NK-92 treated with Interleukin-12 subunit alpha and Interleukin-12 subunit beta, amount 100 ng/mL, for 24 hours (cell line): ENCODE measurements at places on chromosomes 5 and 9.

DNA sequence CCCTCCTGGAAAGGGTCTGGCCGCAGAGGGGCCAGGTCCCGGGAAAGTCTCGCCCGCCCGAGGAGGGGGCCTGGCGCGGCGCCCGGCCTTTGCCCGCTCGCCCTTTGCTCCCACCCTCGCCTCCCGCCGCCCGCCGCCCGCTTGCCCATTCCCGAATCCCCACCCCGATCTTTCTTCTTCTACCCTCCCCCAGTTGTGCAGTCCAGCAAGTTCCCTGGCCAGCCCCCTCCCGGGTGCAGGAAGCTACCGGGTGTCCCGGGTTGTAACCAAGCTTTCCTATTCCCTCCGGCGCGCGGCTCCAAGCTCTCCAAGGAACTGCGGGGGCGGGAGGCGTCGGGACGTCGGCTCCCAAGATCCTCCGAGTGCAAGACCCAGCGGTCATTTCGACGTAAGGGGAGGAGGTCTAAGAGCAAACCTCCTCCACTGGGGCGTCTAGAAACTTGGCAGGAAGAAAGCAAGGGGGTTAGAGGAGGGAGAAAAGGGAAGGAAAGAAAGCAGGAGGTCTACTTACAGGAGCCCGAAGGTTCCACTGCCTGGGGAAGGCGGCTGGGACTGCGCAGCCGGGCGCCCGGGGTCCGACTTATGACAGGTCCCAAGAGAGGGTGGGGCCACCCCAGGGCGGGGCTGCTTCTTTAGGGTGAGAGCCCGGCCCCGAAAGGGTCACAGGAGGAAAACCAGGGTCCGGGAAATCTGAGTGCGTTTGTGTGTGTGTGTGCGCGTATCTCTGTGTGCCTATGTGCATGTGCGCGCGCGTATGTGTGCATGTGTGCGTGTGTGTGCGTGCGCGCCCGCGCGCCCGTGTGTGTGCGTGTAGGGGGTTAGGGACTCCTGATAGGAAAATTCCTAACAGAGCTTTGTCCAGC lies at the start of gene PTGR1:
Gene PTGR1, minus strand, starts transcription at position 556 of the 863 bp plus-strand sequence. CDS start 2,225 bp downstream, outside the sequence.
- DNase-seq, result no peak

DNA sequence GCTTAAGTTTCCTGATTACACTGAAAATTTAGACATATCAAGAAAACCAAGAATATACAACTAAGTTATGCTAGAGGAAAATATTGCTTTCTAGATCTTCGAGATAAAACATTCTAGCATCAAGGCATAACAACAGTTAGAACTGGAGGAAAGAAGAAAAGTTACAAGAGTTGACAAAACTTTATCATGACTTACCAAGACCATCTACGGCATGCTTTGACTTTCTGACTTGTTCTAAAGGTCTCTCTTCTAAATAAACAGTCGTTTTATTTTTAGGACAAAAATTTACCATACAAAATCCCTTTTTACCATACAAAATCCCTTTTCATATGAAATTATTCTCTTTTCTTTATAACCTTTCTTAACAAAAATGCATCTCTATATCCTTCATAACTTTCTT lies 1110.1 kb upstream of the CDH10 start:
- DNase-seq, result no peak

GRCh38 chr9:69719367-69719766 lies 40.4 kb downstream of the PTAR1 start:
- no peak for DNase-seq

DNA sequence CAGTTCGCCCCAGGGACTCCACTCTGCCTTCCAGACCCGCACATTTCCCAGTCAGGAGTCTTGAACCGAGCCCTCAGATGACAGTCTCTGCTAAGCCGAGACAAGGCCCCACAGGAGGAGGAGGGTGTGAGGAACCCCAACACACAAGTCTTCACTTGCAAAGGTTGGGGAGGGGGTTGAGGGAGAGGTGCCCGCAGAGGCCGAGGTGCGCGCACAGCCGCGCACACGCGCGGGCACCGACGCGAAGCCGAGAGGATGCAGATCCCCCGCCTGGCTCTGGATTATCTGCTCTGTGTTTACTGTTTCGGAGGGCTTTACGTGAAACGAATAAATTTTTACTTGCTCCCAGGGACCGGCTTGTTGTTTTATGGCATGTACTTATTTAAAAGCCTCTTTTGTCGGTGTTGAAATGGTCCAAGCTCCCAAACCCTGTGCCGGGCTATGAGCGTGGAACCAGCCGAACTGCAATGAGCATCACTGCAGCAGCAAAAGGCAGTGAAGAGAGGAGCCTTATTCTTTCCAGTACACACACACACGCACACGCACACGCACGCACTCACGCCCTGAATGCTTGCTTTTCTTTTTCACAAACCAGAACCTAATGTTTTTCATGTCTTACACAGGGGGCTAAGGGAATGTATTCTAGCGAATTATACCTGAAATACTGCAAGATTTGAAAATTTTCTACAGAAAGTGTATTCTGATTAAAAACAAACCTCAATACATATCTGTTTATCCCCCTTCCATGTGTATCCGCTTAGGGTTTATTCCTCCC lies 297.7 kb downstream of the PARP8 start:
- DNase-seq, result no peak

DNA sequence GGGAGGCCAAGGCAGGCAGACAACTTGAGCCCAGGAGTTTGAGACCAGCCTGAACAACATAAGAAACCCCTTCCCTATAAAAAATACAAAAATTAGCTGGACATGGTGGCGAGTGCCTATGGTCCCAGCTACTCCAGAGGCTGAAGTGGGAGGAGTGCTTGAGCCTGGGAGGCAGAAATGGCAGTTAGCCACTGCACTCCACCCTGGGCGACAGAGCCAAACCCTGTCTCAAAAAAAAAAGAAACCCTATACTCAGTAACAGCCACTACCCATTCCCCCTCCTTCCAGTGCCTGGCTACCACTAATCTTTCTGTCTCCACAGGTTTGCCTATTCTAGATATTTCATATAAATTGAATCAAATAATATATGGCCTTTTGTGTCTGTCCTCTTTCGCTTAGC lies 14.3 kb upstream of the SIL1 start:
- no peak for DNase-seq

- no peak for DNase-seq
These were observed 754.7 kb upstream of the CDH6 start for GRCh38 chr5:30438785-30439184.

DNA sequence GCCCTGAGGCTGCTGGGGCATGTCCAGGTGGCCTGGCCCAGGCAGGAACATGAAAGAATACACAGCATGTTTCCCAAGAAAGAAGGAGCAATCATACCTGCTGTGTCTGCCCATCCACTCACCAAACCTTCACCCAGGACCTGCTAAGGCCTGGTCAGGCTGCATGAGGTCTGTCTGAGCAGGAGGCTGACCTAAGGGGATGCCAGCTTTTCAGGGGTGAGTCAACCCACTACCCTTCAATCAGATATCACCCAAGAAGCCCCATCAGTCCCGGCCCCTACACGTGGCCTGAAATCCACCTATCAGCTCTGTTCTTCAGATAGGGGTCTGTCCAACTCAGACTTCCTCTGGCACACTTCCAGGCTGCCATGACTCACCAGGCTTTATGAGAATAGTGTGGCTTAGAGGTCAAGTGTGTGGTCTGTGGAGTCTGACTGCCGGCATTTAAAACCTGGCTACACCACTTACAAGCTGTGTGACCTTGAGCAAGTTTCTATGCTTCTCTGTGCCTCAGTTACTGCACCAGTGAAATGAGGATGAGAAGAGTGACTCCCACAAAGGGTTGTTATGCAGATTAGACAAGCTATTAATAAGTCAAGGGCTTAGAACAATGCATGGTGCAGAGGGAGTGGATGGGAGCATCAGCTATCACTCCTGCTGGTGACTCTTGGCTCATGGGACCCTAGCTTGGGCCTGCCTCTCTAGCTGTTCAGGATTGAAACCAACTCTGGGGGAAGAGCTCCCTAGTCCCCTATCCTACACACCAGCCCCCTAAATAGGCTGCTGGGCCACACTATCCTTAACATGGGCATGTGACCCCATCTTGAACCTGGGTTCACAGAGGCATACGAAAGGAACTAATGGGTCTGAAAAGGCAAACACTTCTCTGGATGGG lies 130.3 kb downstream of the PAX5 start:
- peak; percentile 82 for DNase-seq

DNA sequence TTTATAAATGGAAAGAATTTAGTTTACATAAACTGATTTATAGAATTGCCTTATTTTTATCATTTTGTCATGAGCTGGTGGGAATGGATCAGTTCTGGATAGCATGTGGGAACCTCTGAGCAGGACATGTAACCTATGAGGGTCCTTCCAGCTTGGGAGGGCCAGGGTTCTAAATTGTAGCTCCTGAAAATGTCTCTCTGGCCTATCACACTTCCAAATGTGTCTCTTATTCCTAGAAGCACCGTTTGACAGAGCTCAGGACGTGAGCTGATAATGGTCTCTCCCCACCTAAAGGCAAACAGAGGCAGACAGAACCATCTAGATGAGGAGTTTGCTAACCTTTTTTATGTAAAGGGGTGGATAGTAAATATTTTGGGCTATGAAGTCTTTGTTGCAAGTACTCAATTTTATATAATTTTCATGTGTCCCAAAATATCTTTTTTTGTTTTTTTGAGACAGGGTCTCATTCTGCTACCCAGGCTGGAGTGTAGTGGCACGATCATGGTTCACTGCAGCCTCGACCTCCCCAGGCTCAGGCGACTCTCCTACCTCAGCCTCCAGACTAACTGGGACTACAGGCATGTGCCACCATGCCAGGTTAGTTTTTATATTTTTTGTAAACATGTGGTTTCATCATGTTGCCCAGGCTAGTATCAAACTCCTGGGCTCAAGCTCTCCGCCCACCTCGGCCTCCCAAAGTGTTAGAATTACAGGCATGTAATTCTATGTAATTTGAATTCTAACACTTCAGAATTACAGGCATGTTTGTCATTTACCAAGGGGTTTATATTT lies 4.0 kb downstream of the TRAF1 start:
- DNase-seq, result no peak

DNA sequence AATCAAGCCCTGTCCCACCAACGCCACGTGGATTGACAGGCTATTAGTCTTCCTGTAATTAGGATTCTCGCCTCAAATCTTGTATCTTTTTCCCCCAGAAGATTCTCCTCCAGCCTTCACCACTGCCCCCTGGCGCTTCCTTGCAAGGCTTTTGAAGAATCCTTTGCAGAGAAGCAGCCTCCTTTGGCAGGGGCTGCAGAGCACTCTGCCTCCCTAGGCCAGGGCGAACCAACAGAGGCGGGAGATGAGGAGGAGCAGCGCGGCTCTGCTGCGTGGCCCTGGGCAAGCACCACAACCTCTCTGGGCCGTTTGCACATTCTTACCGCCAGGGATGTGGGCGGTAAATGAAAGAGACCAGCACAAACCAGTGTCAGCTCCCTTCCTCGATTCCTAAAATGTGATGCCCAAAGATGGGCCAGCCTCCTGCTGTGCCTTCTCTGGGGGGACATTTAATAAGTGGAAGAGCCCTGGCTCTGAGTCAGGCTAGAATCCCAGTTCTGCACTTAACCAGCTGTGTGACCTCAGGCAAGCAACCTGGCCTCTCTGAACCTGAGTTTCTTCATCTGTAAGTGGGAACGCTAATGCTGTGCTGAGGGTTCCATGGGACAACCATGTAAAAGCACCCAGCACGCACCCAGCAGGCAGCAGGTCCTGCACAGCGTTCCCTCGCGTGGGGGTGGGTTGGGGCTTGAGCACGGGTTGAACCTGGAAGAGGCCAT lies 128.6 kb downstream of the KCNIP1 start:
- DNase-seq, result no peak

DNA sequence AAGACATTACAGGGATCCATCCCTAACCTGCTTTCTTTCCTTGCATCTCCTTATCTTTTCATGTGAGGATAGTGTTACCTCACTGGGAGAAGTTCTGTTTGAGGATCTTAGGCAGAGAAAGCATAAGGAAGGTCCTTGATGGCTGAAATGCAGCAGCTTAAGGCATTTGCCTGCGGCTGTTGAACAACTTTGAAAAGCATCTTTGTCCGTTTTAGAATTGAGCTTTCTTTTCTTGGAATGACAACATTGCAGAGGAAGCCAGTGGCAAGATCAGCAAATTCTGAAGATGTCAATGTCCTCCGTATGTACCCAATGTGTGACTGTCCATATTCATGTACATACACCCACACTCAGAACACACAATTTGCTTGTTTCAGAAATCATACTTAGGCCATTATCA lies 436.2 kb downstream of the GABRG2 start:
- DNase-seq, result no peak

GRCh38 chr9:85213650-85214607 lies 527.8 kb downstream of the AGTPBP1 start:
- DNase-seq, result no peak

- DNase-seq, result no peak
These were observed 199.6 kb downstream of the DCP2 start for GRCh38 chr5:113176196-113176595.

DNA sequence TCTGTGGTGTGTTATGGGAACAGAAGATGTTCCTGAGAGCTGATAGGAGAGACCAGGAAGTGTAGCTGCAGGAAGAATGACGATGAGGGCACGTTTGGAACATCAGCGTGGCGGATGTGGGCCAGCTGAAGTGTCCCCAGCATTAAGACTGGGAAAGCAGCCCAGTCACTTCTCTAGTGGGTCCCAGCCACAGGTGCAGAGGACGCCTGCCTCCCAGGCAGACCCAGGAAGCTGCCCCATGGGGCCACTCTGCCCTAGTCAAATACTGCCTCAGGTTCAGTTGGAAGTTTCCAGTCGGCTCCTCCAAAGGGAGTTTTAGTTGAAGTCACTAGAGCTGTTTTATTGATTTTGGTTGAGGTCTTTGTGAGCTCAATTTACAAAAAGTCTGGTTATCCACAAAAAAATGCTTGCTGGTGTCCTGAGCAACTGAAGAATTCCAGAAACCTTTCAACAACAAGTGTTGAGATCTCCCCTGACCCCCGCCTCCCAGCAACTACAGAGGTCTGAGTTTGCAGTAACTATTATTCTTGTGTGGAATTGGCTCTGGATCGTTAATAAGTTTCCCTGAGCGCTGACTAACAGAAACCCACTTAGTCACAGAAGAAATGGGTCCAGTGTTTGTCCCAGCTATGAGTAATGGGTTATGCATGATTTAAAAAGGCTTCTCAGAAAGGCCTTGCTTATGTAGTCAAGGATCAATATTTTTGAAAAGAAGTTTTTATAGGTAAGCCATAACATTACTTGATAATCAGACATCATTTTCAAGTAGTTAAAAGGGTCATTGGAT lies 294.1 kb downstream of the FANCC start:
- DNase-seq, result no peak

- no peak for DNase-seq
These were observed 2.2 kb downstream of the INPP5E start for GRCh38 chr9:136437430-136437829.

DNA sequence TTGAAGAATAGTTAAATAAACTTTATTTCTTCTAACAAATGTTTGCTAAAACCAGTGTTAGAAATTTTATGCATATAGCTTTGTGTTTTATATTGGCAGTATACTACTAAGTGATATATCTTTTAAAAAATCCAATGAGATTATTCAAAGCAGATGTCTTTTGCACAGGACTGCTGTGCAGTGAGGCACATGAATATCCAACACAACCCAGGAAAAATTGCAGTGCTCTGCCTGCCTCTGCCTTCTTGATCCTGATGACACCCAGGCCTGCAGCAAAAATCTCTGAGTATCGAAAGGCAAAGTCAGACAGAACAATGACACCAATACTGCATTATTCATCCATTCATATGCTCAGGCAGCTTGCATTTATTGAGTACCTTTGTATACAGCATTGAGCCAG lies 1076.5 kb upstream of the ARRDC3 start:
- DNase-seq, result no peak

- no peak for DNase-seq
These were observed 21.4 kb downstream of the PJA2 start for GRCh38 chr5:109388407-109388806.

GRCh38 chr5:130885027-130885426 lies 280.0 kb downstream of the HINT1 start:
- DNase-seq, result no peak

- no peak for DNase-seq
These were observed 615.6 kb downstream of the EBF1 start for GRCh38 chr5:158484150-158484549.

GRCh38 chr9:32431940-32432555 lies 47.6 kb downstream of the ACO1 start:
- no peak for DNase-seq
